ENCODE measurements at places on chromosomes 7 and 10.

- no peak for ATAC-seq
Measured at GRCh38 chr7:33300131-33300530, 170.8 kb downstream of the BBS9 start.

DNA sequence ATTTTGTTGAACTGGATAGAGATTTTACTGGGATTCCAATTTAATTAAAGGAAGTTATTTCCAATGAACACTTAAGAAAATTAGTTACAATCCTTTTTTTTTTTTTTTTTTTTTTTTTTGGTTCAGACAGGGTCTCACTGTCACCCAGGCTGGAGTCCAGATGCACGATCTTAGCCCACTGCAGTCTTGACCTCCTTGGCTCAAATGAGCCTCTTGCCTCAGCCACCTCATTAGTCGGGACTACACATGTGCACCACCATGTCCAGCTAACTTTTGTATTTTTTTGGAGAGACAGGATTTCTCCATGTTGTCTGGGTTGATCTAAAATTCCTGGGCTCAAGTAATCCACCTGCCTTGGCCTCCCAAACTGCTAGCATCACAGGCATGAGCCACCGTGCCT is 2.5 kb upstream of the ARL5B start:
- ATAC-seq, result no peak

DNA sequence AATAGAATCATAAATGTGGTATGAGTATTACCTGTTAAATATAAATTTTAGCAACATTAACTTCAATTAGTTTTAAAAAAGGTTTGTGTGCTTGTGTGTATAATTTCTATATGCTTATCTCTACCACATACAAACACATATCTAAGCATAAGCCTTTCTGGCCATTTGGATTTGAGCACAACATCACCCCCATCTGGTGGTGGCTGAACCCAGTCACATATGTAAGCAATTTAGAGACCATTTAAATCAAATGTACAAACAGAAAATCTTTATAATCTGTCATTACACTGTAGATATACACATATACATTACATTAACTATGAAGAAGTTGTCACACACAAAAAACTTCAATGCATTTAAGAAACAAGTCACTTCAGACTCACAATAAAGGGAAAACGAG is 31.7 kb downstream of the GPR22 start:
- no peak for ATAC-seq

- no peak for ATAC-seq
Measured at GRCh38 chr10:65950075-65950474, 975.8 kb upstream of the LRRTM3 start.

GRCh38 chr7:33459340-33459751 is 330.0 kb downstream of the BBS9 start:
- ATAC-seq, result no peak

GRCh38 chr7:44489955-44490350 is 505 bp downstream of the NUDCD3 start:
- peak; percentile 31 for ATAC-seq

- ATAC-seq, result no peak
Measured at GRCh38 chr10:61503051-61503450, 49.9 kb upstream of the TMEM26 start.

DNA sequence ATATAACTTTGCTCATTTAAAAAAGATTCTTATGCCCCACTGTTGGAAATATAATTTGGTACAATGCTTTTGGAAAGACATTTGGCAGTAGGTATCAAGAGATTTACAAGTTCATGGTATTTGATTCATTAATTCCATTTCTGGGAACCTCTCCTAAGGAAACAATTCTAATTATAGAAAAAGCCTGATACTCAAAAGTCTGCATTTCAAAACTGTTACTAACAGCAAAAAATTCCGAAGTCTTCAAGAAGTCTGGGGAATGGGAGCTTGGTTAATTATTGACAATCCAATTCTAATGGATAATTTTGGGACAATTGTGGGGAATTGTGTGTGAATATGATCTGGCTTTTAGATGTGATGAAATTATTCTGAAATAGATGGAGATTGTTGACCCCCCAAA is 59.6 kb downstream of the HDAC9 start:
- no peak for ATAC-seq

DNA sequence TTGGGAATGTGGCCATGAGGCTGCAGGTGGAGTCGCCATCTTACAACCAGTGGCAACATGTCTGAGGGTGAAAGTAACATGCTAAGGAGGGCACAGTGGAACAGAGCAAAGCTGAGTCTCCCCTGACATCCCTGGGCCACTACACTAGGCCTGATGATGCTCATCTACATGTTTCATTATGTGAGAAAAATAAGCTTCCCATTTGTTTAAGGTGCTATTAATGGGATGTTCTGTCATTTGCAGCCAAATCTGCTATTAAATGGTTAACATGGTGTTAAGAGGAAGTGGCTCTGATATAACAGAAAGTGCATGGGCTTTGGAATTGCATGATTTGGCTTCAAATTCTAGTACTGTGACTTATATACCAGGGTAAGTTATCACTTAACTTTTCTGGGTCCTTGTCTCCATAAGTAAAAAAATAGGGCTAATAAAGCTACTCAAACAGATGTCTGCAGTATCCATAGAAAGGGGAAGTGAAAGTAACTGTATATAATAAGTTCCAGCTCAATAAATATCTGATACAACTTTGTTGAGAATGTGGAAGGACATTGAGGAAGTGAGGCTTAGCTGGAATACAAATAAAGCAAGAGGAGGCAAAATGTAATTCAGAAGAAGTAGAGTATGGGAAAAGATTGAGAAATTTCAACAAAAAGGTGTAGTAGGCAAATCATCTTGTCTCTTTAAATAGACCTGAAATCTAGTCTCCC is 158.9 kb downstream of the RTKN2 start:
- no peak for ATAC-seq

DNA sequence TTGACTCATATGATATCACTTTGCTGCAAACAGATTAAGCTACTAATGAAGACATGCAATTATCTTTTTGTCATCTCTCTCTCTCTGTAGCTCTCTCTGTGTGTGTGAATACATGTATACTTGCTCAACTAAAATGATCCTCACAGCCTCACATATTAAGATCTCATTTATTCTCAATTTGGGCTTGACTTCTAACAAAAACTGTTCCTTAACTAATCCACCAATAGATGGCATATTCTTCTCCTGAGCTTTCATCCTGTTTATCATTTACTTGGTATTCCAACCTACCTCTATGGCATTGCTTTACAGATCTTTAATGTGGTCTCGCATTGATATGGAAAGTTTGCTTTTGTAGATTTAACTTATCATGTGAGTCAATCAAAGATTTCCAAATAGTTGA is 540.4 kb downstream of the CNTNAP2 start:
- ATAC-seq, result no peak

DNA sequence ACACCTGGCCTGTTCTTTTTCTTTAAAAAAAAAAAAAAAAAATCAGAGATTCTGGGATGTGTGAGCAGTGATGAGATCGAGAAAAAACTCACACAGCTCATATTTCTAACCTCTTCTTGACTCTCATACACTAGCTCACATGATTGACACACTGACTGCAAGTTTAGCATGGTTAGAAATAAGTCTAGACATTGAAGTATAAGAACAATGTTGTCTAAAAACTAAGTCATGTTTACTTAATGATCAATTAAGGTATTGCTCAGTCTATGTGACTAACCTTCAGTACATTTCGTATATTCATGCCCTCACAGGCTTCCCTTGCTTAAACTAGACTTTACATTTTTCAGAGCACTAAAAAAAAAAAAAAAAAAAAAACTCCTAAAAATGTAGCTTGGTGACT is 775.1 kb downstream of the GATA3 start:
- no peak for ATAC-seq

DNA sequence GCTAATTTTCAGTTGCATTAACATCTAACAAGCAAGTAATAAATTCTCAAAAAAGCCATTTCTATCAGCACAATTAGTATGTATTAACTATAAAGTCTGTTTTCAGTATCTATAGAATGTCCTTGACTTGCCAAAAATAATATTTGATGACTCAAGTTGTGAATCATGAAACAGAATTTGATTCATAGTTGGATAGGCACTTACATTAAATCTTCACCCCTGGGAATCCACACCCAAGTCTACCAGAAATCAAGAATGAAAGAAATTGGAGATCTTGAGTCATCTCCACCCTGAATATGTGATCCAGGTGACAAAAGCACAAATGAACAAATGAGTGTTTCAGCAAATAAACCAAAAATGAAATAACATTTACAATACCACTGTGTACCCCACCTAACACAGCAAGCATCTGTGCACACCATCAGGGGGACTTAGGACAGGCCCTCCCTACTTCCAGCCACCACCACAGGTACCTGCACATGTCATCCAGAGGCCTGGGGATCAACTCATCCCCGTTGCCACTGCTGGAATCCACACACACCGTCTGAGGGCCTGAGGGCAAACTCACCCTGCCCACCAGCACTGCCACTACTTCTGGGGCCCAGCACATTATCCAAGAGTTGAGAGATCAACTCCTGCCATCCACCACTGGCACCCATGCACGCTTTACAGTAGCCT is 160.1 kb downstream of the MTERF1 start:
- no peak for ATAC-seq

- ATAC-seq, result no peak
Measured at GRCh38 chr7:98178321-98178720, 32.9 kb upstream of the BHLHA15 start.

DNA sequence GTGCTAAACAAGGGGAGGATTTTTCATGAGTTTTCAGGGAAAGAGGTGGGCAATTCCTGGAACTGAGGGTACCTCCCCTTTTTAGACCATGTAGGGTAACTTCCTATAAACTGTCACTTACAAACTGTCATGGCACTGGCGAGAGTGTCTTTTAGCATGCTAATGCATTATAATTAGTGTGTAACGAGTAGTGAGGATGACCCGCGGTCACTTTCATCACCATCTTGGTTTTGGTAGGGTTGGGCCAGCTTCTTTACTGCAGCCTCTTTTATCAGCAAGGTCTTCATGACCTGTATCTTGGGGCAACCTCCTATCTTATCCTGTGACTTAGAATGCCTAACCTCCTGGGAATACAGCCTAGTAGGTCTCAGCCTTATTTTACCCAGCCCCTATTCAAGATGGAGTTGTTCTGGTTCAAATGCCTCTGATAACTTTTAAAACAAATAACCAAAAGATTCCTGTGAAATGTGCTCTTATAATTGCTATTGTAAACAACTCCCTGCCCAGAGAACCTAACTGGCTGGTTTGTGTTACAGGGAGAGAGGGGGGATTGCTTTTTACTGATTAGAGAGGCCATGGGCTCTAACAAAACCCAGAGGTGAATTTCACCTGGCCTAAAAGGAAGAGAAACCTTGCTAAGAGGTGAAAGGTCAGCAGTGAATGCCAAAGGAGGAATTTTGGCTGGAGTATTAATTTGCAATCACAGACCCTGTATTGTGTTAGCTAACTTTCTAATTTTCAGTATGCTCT is 64.3 kb downstream of the EEPD1 start:
- no peak for ATAC-seq

DNA sequence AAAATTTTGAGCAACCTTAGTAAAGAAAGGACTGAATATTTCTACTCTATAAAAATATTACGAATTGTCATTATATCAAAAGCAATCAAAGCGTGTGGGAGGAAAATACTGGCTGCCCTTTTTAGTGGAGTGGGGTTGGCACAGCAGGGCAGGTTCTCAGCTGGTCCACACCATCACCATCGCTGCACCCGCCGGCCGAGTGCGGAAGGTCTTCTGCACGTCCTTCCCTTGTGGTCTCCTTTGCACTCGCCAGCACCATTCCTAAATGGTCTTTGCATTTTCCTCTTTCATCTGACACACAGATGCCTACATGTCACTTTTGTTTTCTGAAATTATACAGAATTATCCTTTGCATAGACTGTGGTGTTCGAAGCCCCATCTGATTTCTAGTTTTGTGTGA is 116.6 kb upstream of the LANCL2 start:
- ATAC-seq, result no peak

- ATAC-seq, result no peak
Measured at GRCh38 chr10:99343262-99343661, 14.1 kb downstream of the CNNM1 start.

- ATAC-seq, result no peak
Measured at GRCh38 chr10:1654247-1654646, 83.1 kb downstream of the ADARB2 start.

DNA sequence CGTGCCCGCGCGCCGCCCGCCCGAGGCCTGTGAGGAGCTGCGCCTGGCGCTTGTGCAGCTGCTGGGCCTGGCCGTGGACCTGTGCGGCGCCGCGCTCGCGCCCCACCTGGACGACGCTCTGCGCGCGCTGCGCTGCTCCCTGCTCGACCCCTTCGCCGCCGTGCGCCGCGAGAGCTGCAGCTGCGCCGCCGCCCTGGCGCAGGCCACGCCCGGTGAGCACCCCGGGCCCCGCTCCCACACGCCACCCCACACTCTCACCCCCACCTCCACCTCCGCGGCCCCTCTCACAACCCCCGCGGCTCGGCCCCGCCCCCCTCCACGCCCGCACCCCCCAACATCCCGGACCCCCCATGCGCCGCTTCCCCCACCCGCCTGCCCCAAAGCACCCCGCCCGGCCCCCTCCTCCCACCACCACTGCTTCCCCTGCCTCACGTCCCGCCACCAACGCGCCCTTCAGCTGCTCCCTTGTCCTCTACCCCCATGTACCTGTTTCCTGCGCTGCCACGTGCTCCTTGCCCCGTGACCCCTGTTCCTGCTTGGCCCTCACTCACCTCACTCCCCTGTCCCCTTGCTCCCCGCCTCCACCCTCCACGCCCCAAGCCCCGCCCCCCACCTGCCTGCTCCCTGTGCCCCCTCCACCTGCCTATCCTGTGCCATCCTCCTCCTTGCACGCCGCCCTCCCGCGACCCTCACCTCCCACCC is at the start of gene PRKAR1B:
Gene PRKAR1B, minus strand, starts transcription at position 178 of the 702 bp plus-strand sequence. CDS start 15,776 bp downstream, outside the sequence.
- ATAC-seq, result peak; percentile 63

- ATAC-seq, result no peak
Measured at GRCh38 chr7:28668085-28668484, 255.8 kb downstream of the CREB5 start.

DNA sequence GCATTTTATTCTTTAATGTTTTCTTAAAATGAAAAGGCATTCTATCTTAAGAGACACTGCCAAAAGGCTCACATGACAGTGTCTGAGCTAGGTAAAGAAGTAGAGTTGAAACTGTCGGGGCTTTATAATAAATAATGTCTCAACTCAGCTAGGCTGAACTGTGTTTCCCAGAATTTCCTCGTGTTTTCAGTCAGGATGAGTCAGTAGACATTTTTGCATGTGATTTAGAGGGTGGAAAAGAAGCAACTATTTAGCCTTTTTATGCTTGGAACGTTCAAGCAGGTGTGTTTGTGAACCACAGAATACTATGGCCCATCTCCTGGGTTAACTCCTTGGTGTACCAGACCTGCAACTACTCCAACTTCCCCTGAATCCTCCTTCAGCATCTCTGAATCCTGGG is 23.4 kb upstream of the LIPA start:
- ATAC-seq, result no peak

- no peak for ATAC-seq
Measured at GRCh38 chr7:100555701-100556100, 16.7 kb downstream of the AGFG2 start.

DNA sequence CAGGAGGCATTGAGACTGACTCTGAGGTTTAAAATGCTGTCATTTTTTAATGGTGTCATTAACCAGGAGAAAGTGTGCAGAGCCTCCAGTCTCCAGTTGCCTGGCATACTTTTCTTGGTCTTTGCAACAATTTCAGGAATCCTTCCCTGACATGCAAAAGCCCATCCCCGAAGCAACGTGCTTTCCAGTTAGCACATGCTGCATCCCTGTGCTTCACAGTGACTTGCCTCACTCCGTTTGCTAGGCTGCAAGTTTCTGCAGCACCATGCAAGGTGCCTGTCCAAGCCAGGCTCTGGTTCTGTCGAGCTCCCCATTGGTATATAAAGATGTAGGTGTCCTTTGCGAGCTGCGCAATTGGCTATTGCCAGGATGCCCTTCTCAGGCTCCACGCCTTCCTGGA is 135.0 kb downstream of the GALNT17 start:
- no peak for ATAC-seq

All from activated CD4-positive, CD25-positive, alpha-beta regulatory T cell treated with anti-CD3 and anti-CD28 coated beads, Interleukin-2, amount 50 U/mL, for 24 hours (primary cell).